RWPE1 (cell line): ENCODE measurements at places on chromosomes 1 and 21.

- peak; percentile 30 for DNase-seq
These were observed 83.1 kb upstream of the KCNK1 start for GRCh38 chr1:233530665-233531386.

GRCh38 chr1:203582568-203582967 lies 44.1 kb upstream of the ATP2B4 start:
- DNase-seq: no peak

GRCh38 chr1:109792056-109792831 lies 28.5 kb upstream of the EPS8L3 start:
- DNase-seq: peak; percentile 54

GRCh38 chr1:160863774-160864131 lies 1.1 kb upstream of the CD244 start:
- no peak for DNase-seq

GRCh38 chr1:98176414-98176813 lies 255.6 kb upstream of the DPYD start:
- DNase-seq: no peak

DNA sequence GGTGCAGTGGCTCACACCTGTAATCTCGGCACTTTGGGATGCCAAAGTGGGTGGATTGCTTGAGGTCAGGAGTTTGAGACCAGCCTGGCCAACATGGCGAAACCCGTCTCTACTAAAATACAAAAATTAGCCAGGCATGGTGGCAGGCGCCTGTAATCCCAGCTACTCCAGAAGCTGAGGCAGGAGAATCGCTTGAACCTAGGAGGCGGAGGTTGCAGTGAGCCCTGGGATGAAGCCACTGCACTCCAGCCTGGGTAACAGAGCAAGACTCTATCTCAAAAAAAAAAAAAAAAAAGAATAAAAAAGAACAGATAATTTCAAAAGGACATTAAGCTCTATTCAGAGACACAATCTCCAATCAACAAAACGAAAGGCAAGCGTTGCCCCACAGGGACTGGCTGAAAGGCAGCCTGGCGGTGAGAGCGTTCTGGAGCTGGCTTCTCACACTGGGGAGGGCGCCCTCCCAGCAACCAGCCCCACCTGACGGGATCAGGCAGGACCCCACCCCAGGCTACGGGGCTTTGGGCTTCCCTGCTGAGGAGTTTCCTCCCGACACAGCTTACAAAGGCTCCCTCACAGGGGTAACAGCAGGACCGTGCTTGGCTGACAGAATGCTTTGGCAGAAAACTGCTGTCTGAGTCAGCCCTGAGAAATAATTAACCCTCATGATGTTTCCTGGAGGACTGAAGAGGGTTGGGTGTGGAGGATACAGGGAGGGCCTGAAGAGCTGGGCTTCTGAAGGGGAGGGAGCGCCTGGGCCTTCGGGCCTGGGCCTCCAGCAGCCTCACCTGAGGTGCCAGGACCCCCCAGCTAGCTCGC lies 31.1 kb upstream of the SRP9 start:
- DNase-seq: peak; percentile 90

DNA sequence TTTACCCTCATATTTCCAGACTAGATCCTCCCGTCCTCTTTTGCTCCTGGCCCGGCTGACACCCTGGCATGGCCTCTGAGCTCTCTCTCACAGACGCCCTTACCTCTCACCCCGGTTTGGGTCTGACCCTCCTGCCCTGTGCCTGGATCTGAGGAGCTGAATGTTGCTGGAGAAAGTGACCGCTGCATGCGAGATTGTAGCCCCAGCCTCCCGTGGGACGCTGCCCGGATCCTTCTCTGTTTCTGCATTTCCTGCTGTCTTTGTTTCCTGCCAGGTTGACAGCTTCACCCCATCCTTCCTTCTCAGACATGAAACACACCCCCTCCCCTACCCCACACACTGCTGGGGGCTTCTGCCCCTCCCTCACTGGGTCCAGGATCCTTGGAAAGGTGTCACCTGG lies 9.5 kb downstream of the FAM131C start:
- no peak for DNase-seq

DNA sequence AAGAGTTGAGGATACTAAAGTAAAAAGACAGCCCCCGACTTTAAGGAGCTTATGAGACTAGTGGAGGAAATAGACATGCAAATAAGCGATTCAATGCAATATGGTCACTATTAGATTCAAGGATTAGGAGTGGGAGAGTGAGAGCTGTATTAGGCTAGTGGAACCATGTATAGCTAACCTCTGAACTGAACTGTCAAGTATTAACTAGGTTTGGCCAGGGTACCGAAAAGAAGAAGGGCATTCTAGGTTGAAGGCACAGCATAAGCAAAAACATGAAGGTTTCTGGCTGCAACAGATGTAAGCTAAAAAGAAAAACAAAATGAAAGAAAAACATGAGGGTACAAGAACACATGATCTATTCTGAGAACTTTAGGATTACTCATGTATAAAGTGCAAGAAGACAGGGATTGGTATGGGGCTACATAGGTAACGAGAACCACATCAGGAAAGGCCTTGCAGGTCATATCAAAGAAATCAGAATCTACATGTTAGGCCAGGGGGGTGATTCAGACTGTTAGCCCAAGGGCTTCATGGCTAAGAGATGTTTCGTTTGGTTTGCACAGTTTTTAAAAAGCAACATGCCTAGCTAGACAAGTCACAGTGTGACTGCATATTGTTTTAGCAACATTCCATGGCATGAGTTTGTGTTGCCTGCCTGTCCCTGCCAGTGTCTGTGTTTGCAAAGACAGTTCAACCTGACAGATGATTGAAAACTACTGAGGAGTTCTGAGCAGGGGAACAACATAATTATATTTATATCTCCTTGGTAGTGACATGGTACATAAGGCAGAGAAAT lies 54.4 kb upstream of the HAO2 start:
- no peak for DNase-seq

- no peak for DNase-seq
These were observed 17.3 kb upstream of the EFNA1 start for GRCh38 chr1:155110381-155110780.

- no peak for DNase-seq
These were observed 22.9 kb downstream of the EXO1 start for GRCh38 chr1:241870746-241871430.

- peak; percentile 64 for DNase-seq
These were observed 78.7 kb downstream of the PBX1 start for GRCh38 chr1:164637461-164638375.

DNA sequence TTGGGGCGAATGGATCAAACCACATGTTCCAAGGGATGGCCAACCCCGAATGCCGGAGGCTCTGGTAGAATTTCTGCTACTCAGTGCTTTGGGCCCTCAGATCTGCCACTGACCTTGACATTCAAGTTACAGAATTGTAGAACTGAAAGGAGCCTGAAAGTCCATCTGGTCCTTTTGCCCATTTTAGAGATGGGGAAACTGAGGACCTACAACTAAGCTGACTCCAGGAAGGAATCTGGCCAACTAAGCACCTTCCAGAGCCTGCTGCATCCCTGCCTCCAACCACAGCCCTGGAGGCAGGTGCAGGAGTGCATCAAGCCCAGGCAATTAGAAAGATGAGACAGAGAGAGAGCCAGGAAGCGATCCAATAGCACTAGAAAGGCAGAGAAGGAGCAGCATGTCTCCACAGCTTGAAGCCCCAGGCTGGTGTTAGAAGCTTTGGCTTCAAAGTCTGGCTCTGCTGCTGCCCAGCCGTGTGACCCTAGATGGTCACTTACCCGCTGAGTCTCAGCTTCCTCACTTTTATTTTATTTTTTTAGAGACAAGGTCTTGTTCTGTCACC lies 1.3 kb upstream of the CTRC start:
- DNase-seq: no peak

GRCh38 chr1:147252540-147252939 lies 10.1 kb downstream of the CHD1L start:
- DNase-seq: no peak

DNA sequence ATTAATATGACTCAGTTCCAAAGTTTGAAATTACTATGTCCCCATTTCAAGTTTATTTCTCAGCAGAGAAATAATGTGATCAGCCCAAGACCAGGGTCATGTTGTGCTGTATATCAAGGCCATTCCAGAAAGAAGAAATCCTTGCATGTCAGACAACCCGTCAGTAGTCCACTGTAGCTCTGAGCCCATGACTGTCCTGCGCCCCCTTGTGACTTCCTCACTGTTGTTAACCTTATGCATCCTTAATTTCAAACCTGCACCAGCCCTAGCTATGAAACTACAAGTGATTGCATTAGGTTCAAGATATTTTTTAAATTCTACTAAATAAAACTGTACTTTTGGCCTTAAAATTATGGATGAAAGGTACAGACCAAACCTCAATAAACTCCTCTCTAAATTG lies 133.0 kb downstream of the LRRC7 start:
- no peak for DNase-seq

- no peak for DNase-seq
These were observed 75.3 kb downstream of the ZNF648 start for GRCh38 chr1:181985936-181986906.

- DNase-seq: no peak
These were observed 46.3 kb downstream of the RNF115 start for GRCh38 chr1:145777357-145778145.

DNA sequence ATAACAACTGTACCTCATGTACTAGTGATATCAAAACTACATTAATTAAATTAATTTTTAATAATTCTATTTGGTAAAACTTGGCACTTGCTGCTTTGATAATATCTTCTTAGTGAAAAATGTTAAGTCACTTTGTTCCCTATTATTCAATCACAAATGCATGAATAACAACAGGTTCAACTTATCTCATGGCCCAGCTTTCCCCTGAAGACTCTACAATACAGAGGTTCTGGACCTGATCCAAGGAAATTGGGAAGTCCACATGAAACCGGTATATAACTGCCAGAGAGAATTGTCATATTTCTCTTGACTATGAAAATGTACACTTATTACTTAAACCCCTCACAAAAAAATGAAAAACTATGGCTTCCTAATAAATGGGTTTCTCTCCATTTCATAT lies 33.9 kb upstream of the PTPRC start:
- DNase-seq: no peak

GRCh38 chr21:28159396-28159795 lies 833.3 kb downstream of the LTN1 start:
- DNase-seq: no peak

GRCh38 chr1:3425486-3426215 lies 28.8 kb upstream of the ARHGEF16 start:
- no peak for DNase-seq
